Stimulated activated CD4-positive, alpha-beta T cell treated with anti-CD3 and anti-CD28 coated beads, TNF-alpha, amount 100 ng/mL, for 4 hours (primary cell): ENCODE measurements at places on chromosomes 7 and 10.

GRCh38 chr10:102352066-102352715, 43.3 kb upstream of the NFKB2 start:
- DNase-seq: peak; percentile 46

GRCh38 chr10:125001313-125002046, 59.6 kb downstream of the ZRANB1 start:
- DNase-seq: no peak

- DNase-seq: no peak
Measured at GRCh38 chr10:31822150-31822549, 106.5 kb downstream of the ARHGAP12 start.

DNA sequence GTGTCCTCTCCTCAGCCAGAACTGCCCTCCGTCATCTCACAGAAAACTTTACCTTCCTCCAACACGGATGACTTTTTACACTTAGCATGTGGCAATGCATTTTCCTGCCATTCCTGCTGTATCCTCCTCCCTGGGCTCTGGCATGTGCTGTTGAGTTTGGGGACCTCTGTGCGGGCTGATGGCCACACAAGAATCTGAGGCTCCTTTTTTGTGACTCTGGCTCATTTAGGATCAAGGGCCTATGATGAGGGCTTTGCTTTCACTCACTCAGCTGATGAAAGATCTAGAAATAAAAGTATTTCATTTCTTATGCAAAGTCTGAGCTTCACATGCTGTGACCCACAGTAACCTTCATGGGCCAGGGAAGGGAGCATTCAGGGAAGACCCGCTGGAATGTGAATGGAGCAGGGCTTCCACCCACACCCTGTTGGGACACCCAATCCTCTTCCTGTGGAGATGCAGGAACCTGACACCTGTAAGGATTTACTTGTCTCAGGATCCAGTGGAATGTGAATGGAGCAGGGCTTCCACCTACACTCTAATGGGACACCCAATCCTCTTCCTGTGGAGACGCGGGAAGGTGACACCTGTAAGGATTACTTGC, 500.3 kb upstream of the MKI67 start:
- no peak for DNase-seq

GRCh38 chr10:31134311-31134952, 102.8 kb upstream of the ZNF438 start:
- no peak for DNase-seq

GRCh38 chr10:12279281-12279680, 70.1 kb upstream of the CAMK1D start:
- DNase-seq: no peak

- no peak for DNase-seq
Measured at GRCh38 chr7:128167042-128167701, 73.9 kb upstream of the LEP start.

- no peak for DNase-seq
Measured at GRCh38 chr10:22760025-22760424, 45.6 kb upstream of the PIP4K2A start.

- no peak for DNase-seq
Measured at GRCh38 chr7:14073988-14074387, 84.5 kb upstream of the ETV1 start.

DNA sequence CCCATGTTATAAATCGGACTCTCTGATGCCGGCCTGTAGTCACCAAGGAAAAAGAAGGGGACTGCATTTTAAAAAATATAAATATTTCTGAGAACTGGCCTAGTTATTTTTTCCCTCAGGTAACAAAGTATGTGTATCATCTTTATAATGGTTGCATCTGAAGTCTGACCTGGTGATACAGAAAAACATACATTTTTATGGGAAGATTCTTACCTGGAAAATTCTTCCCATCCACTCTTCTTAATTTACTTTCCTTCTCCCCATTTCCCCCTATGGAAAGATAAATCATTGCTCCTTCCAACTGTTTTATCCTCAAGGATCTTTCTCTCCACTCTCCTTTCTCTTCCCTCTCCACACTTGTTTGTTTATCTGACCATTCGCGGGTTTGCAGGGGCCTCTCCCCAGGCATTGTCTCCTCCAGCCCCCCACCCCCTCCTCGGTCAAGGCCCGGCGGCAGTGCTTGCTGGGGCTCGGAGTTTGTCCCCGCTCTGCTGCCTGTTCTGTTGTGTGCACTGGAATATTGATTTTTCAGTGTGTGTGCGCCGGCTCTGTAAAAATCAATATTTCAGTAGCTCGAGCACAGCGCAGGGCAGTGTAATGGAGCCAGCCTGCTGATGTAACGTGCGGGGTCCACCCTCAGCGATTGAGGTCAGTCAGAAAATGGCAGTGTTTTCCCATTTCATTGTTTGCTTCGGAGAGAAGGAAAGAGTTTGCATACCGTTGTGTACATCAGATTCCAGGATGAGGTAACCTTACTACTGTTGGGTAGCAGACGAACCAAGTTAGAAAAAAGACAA, 199.5 kb upstream of the NFE2L3 start:
- DNase-seq: no peak

DNA sequence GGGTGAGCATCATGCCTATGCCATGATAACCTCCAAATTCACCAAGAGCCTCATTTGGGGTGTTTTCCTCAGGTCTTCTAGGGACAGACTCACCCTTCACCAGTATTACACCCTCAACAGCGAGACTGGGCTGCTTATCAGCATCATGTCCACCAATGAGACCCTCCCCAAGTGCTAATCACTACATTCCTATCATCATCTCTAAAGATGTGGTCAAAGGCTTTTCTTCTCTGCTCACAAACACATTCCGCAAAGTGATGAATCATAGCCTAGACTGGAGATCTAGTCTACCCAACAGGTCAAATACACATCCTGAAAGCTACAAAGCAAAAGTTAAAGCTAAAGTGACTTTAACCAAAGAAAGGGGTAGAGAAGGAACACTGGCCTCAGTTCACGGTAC, 75.3 kb upstream of the C7orf33 start:
- DNase-seq: no peak

DNA sequence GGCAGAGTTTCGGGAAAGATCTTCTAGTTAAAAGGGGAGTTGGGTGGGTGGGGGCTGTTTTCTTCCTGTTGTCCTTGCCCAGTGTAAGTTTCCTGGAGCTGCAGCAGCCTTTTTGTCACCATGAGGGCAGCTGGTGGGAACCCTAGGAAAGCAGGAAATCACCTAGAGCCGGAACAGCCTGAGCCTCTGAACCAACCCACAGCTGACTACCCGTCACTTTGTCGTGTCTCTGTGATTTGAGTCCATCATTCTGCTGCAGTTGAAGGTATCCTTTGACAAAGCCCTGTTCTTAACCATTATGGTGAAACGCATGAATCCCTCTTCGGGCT, 1.2 kb upstream of the C10orf143 start:
- DNase-seq: no peak

- DNase-seq: no peak
Measured at GRCh38 chr10:112526906-112527305, 79.9 kb downstream of the VTI1A start.

DNA sequence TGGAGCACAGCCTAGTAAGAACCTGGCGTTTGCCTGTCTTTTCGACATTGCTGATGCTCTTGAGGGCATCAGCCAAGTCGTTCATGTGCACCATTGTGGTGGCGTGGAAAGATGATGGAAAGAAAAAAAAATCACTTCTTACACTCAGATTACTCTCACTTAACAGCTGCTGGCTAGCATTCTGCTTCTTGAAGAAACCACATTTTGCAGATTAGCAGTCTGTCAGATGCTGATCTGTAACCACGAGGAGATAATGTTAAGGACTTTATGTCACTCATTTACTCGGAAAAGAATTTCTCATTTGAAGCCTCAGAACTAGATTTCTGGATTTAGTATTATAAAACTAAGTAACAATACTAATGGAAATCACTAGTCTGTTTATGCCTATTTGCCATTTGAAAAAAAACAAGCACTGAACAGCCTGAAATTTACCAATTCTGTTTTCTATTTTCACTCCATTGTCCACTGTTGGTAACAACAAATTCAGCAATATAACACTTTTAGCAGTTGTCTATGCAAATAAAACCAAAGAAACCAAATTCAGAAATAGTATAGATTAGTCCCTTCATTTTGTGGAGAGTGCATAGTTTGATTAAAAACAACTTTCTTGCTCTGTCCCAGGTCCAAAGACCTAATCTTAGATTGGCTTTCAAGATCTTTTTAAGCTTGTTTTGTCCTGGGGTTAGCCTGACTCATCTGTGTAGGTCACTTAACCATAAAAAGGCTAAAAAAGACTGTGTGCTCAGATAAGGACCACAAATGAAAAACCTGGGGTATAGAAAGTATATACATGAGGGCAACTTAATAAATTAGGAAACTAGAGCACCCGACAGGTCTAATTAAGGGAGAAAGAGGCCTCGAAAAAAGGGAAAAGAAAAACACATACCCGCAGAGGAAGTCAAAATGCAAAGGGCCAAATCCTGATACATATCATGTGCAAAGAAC, 67.5 kb downstream of the NT5C2 start:
- DNase-seq: no peak

DNA sequence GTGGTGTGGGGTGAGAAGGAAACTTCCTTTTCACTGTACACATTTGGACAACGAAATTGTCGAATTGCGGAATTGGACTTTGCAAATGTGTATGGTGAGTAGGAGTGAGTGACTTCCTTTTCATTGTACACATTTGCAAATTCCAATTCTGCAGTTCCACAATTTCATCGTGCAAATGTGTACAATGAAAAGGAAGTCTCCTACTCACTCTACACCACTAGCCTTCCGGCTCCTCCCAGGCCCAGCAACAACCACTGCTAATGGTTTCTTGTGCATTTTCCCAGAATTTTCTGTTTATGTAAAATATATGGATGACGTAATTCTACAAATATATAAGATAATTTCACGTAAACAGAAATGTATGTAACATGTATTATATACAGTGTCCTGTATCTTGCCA, 118.5 kb downstream of the ARL4A start:
- DNase-seq: no peak

- no peak for DNase-seq
Measured at GRCh38 chr10:126058507-126058906, 162.1 kb downstream of the FANK1 start.

- no peak for DNase-seq
Measured at GRCh38 chr10:51786016-51786683, 86.8 kb upstream of the CSTF2T start.

GRCh38 chr10:102775935-102776669, 32.4 kb downstream of the WBP1L start:
- DNase-seq: no peak

DNA sequence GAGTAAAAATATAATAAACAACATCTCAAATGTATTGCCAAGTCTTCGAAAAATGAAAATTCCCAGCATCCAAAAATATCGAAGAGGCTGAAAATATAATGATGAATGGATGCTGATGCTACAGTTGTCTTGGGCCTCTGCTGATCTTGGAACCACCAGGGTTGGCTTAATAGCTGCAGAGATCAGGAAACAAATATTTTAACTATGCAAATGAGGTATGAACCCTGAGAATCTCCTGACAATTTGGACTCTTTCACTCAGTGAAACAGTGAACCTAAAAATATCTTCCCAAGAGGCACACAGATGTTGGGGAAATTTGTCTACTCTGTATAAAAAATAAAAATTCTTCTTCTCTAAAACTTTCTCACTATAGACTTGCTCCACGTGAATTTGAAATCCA, 97.7 kb upstream of the EGFR start:
- DNase-seq: no peak

GRCh38 chr10:114635101-114635500, 23.0 kb downstream of the ABLIM1 start:
- DNase-seq: no peak

DNA sequence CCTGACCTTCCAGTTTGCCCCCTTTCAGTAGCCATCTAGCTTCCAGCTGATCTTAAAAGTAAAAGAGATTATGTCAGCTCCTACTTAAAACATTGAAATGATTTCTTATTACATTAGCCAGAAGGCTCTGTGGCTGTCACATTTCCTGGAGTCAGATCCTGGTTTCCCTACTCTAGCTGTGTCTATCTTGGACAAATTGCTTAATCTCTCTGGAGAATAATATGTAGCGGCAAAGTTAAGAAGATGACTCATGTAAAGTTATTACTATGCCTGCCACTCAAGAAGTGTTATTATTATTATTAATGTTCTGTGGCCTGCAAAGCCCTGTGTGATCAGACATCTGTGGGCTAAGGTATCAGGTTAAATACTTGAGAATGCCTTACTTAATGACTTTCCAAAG, 107.2 kb downstream of the RUNDC3B start:
- no peak for DNase-seq

- no peak for DNase-seq
Measured at GRCh38 chr7:100520138-100520537, 18.9 kb upstream of the AGFG2 start.

DNA sequence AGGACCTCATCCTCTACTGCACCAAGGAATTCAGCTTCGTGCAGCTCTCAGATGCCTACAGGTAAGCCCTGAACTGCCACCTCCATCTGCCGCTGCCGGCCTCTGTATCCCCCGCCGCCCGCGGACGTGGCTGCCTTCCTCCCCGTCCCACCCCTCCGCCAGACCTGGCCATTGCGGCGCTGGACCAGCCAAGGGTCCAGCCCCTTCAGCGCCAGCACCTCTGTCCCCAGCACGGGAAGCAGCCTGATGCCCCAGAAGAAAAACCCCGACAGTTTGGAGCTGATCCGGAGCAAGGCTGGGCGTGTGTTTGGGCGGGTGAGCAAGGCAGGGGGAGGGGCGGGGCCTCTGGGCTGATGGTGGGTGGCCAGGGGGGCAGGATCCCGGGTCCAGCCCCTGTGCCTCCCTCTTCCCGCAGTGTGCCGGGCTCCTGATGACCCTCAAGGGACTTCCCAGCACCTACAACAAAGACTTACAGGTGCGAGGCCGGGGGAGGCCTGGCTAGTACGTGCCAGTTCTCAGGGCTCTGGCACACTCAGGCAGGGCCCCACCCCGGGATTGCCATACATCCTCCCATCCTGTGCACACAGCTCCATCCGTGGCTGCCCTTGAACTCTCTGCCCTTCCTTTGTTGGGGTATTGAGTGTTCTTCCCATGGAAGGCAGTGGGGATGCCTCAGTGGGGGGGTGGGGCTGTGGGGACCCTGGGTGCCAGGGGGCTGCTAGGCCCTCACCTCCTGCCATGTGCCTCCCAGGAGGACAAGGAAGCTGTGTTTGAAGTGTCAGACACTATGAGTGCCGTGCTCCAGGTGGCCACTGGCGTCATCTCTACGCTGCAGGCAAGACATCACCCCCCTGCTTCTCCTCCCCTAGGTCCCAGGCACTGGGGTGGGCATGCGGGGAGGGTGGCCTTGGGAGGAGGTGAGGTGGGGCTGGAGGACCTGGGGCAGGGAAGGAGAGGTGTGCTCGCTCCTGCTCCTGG, 13.5 kb downstream of the ASL start:
- no peak for DNase-seq

GRCh38 chr10:119341459-119342301, 134.3 kb downstream of the GRK5 start:
- peak; percentile 8 for DNase-seq

DNA sequence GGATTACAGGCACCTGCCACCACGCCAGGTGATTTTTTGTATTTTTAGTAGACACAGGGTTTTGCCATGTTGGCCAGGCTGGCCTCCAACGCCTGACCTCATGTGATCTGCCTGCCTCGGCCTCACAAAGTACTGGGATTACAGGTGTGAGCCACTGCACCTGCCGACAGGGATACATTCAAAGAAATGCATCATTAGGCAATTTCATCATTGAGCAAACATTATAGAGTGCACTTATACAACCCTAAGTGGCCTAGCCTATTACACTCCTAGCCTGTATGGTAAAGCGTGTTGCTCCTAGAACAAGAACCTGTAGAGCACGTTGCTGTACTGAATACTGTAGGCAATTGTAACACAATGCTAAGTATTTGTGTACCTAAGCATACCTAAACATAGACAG, 350.3 kb downstream of the GALNT17 start:
- DNase-seq: no peak
